SJSA1 (cell line): ENCODE measurements at places on chromosomes 5 and 9. TPM values are rescaled to one million over a fixed set of nuclear protein-coding genes. Genes with fewer than 3 reads are reported as not detected.

Gene UBTD2
- 44.0 and 63.4 TPM in 2 replicates for total RNA-seq

Gene KCNMB1
- 0.44 and 1.00 TPM in 2 replicates for total RNA-seq

- DNase-seq: no peak
Measured at GRCh38 chr5:169272111-169272510, 28.8 kb downstream of the SLIT3 start.

- no peak for DNase-seq
Measured at GRCh38 chr5:55231029-55231918, 2.1 kb downstream of the CCNO start.

DNA sequence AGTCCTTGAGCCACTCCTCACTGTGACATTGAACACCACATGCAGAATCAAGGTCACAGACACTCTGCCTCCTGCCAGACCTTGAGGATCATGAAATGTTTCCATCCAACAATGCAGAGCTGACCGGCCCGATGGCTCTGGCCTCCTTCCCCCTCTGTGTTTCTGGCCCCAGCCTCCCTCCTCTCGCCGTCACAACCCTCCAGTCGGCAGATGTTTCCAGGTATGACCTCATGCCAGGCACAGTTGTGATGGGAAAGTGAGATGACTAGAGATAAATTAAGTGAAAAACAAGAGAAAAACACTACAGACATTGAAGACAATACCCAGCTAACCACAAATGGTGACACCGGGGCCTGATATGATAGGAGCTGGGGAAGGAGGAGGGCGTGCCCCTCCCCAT lies 9.8 kb downstream of the NTNG2 start:
- DNase-seq: no peak
